ENCODE measurements at places on chromosomes 3 and 15. TPM values are rescaled to one million over a fixed set of nuclear protein-coding genes. Genes with fewer than 3 reads are reported as not detected.

The GRK7 gene
- total RNA-seq: not detected

The APOD gene
- total RNA-seq: 3.6 TPM

The CILP gene
- 0.31 TPM for total RNA-seq

The CNTN6 gene
- 4.7 TPM for total RNA-seq

DNA sequence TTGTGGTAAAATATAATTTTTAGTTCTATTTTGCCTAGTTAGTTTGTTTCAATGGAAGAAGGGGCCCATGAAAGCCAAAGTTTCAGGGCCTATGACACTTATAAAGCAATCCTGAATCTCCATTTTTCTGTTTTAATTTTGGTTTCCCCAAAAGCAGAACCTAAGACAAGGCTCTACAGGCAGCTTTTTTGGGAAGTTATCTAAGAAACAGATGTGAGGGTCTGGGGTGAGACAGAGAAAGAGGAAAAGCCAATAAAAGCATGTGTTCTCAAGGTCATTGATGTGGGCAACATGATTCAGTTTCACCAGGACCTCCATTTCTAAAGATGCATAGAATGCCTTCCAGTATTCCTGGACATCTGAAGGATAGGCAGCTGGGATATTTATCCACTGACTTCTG lies 598.5 kb downstream of the PDCD6IP start:
- no peak for DNase-seq

DNA sequence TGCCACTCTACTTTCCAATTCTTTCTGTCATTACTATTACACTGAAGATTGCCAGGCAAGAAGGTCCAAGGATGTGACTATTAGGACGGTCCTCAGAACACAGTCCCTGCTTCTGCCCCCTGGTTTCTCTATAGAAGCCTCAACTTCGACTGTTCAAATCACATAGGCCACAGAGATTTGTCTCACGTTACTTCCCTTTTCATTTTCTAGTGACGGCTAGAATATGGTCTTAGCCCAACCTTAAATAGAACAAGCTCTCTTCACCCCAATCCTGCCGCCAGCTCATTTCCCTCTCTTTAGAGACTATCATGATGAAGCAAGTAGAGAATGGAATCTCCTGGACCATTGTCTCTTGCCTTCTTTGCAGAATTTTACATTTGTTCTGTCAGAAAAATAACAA lies 84.9 kb downstream of the TIGIT start:
- no peak for DNase-seq

Data from occipital lobe (tissue), 3 donors.